ENCODE measurements at places on chromosomes 2 and 18.

GRCh38 chr2:118805064-118805690, 42.3 kb downstream of the EN1 start:
- no peak for DNase-seq

DNA sequence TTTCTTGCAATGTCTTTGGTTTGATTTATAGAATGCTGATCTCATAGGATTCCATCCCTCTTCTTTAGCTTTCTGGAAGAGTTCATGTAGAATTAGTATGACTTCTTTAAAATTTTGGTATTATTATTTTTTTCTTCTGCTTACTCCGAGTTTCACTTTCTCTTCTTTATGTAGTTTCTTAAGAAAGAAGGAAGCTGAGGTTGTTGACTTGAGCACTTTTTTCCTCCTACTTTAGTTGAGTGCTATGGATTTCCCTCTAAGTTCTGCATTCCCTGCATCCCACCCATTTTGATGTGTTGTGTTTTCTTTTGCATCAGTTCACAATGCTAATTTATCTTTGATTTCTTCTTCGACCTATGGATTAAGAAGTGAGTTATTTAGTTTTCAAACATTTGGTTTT, 78.9 kb upstream of the SPRED2 start:
- DNase-seq, result no peak

GRCh38 chr2:27264253-27264752, 1.5 kb upstream of the SLC30A3 start:
- DNase-seq, result no peak

DNA sequence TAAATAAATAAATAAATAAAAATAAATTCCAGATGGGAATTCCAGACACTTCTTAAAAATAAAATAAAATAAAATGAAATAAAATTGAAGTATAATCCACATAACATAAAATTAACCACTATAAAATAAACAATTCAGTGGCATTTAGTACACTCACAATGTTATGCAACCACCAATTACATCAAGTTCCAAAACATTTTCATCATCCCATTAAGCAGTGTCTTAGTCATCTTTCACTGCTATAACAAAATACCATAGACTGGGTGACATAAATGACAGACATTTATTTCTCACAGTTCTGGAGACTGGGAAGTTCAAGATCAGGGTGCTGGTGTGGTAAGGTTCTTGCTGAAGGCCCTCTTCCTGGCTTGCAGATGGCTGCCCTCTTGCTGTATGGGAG, 22.6 kb upstream of the PROKR1 start:
- no peak for DNase-seq

DNA sequence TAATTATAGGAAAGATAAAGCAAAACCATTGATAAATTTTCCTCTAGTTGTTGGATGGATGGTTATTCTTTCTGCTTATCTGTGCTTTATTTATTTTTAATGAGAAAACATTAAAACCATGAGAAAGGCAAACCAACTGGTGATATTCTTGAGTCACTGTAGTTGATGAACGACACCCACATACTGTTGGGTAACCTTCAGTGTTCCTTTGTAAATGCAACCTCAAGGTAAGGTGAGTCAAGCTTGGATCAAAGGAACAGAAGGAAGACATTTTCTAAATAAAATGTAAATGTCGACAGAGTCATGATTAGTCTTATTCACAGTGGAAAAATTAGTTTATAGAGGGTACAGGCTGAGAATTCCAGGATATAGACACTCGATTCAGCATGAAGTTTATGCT, 12.7 kb downstream of the ABCB11 start:
- DNase-seq, result no peak

GRCh38 chr18:3246635-3247239, 864 bp upstream of the MYL12A start:
- DNase-seq, result peak; percentile 30

GRCh38 chr2:225573603-225574002, 174.1 kb downstream of the NYAP2 start:
- DNase-seq, result no peak

GRCh38 chr18:75658330-75658729, 230.8 kb upstream of the SMIM21 start:
- no peak for DNase-seq

DNA sequence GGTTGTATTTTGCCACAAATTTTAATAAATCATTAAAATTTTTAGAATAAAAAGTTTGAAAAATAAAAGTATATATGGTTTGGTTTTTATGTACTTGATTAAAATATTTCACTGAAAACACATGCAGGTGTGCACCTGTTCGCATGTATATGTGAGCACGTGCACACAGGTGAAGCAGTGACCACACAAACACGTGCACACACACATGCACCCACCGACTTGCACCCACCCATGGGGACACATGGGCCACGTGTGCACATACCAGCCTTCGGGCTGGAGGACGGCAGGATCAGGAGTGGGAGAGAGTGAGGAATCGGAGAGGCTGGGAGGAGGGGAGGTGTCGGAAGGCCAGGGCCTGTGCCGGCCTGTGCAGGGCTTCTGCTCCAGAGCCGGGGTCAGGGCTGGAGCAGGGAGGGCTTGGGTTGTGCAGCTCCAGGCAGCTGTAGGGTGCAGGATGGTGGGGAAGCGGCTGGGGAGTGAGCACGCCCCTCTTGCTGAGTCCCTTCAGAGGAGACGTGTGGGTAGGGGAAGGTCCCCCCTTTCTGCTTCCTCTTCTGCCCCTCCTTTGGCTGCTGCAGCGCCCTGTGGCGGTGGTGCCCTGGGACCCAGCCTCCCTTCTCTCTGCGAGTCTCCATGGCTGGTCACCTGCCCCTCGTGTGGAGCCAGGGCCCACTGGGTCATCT, 106.9 kb upstream of the HDAC4 start:
- no peak for DNase-seq

GRCh38 chr18:77749089-77749488, 499.4 kb downstream of the GALR1 start:
- DNase-seq, result no peak

DNA sequence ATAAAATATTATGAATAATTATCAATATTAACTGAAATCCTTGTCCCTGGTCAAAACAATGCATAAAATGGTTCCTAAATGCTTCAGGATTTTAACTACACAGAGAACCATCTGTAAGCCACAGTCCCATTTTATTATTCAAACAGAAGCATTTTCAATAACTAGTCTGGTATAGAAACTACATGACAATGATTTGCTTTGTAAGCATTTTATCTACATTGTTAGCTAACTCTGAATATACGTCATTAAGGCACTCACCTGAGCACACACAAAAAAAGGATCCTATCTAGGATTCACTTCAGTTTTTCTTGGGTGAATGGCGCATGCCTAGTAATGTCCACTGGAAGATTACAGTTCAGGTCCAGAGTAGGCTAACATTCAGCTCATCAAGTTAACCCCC, 22.8 kb downstream of the EPB41L3 start:
- DNase-seq, result no peak

DNA sequence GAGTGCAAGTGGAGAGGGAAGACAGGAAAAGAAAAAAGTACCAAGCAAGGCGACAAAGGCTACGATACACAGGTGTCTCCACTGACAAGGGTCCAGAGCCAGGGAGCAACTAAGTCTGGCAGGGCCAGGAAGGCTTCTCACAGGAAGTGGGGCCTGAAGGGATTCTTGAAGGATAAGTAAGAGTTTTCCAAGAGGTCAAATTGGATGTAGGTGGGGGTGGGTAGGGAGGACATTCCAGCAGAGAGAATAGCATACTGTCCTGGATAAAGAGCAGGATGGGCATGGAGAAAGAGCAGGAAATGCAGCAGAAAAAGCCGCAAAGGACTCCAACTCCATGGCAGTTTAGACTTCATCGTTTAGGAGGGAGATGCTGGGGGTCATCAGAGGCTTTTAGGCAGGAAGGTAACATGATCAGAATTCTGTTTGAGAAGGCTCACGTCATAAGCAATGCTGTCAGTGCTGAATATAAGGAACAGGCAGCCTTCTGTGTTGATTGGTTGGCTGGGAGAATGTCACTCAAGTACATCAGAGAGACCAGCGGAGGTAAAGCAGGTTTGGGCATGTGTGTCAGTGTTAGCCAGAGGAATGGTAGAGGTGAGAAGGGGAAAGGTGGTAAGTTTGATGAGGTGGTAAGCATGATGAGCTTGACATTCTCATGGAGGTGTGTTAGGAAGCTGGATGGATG, 35.1 kb downstream of the ARHGAP25 start:
- peak; percentile 38 for DNase-seq

DNA sequence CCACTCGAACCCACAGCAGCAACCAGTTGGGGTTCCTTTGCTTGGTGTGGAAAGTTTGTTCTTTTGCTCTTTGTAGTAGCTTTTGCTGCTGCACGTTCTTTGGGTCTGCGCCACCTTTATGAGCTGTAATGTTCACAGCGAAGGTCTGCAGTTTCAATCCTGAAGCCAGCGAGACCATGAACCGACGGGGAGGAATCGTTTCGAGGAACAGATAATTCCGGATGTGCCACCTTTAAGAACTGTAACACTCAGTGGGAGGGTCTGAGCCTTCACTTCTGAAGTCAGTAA, 14.3 kb downstream of the GPR17 start:
- DNase-seq, result no peak

- DNase-seq, result no peak
Observed at GRCh38 chr2:17057109-17058017, 391.7 kb upstream of the CYRIA start.

DNA sequence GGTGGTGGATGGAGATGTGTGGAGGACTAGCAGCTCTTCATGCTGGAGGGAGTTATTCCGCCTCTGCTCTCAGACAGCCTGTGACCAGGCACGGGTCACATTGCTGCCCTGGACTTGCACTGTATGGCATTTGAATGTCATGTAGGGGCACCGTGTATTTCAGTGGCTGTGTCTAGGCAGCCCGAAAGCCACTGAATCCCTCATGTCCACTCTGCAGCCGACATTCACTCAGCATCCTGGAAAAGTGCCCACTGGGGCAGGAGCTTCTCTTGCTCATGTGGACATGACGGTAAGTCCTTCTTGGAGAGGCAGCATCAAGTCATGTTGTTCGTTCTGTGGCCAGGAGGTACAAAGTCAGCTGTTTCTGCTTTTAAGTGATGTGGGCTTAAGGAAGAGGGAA, 127.9 kb downstream of the SH3RF3 start:
- DNase-seq, result no peak

All from central memory CD4-positive, alpha-beta T cell (primary cell).